Psoas muscle (tissue), 8 donors: ENCODE measurements at places on chromosomes 7 and 10.

DNA sequence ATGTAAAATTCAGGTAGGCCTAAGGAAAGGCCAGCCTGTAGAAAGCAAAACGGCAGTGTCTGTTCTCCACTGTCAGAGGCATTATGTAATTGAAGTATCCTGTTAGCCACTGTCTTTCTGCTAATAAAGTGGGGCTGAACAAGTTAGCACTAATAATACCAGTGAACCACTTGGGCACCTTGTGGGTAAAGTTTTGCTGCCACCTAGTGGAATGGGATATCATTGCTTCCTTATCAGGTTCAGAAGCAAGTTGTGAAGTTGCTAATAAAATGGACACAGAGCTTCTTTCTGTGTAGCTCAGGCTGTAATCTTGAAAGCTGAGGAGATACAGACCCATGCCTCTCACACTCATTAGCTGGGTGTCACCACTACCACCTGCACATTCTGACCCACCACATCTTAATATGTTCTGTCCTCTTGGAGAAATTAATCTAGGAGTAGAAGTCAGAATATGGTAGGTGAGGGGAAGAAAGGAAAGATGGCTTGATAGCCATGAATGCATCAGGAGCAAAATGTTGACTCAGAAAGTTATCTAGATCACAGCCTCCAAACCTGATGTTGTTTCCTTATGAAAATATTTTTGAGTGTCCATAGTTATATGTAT, 175.1 kb downstream of the SEPTIN7 start:
- no peak for DNase-seq

DNA sequence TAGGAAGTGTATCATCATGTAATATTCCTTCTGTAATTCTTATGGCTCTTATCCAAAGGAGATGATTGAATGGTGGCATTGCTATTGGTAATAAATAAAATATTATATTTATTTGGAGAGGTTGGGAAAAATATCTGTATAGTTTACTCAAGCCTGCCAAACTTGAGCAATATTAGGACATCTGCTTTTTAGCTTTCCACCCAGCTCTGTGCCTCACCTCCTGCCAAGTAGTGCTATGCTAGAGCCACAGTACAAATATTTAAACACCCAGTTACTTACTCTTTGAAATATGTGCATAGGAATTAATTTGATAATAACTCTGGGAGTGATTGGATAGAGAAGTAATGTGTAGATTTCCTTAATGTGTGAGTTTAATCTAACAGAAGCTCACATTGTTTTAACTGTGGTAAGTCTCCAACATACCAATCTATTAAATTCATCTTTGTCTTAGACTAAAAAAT, 129.2 kb downstream of the BBS9 start:
- DNase-seq, result no peak

GRCh38 chr10:33115738-33116719, 158.0 kb upstream of the ITGB1 start:
- no peak for DNase-seq

DNA sequence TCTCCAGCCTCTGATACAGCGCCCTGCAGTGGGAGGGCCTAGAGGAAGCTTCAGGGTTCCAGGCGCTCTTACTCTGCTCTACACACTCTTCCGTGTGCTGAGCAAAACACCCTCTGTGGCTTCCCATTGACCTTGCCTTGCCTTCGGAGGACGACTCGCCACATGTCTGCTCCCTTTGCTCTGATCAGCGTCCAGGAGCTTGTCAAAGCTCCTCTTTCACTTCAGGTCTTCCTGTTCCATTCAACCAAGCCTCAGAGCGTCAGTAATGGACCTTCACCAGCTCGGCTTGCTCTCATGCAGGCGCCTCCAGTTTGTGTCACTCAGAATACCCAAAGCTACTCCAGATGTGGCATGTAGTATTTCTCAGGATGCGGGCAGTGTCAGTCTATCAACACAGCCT, 173.9 kb downstream of the ARID5B start:
- no peak for DNase-seq

DNA sequence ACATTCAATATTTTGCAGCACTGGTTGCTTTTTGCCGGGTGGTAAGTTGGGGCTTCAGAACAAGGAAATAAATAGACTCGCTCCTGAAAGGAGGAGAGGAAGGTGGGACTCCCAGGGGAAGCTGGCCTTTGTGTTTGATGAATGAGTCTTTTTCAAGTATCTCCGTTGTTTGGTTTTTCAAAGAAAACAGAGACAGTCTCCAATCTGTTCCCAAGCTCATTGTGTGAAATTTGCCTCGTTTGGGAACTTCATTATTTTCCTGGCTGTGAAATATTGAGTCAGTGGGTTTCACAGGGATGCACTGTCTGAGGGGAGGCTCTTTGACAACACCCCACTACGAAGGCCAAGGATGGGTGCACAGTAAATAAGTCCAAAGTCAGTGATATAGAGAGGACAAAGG, 38.7 kb upstream of the KIAA1217 start:
- DNase-seq, result no peak

DNA sequence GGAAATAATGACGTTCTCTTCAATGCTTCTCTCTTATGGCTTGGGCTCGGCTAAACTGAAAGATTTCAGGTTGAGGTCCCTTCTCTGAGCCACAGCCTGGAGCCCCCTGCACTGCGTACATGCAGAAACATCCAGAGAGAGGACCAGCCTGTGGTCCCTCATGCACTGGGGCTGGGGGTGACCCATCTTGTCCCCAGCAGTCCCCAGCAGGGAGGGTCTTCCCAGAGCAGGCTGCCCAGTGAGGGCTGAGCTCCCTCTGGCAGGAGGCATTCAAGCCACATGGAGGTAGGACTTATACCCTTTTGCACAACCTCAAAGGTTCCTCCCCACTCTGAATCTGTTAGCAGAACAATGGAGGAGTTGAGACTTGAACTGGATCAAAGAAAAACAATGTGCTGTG, 7.4 kb downstream of the GDF10 start:
- no peak for DNase-seq

GRCh38 chr10:93220296-93221170, 146.8 kb downstream of the CYP26A1 start:
- no peak for DNase-seq

DNA sequence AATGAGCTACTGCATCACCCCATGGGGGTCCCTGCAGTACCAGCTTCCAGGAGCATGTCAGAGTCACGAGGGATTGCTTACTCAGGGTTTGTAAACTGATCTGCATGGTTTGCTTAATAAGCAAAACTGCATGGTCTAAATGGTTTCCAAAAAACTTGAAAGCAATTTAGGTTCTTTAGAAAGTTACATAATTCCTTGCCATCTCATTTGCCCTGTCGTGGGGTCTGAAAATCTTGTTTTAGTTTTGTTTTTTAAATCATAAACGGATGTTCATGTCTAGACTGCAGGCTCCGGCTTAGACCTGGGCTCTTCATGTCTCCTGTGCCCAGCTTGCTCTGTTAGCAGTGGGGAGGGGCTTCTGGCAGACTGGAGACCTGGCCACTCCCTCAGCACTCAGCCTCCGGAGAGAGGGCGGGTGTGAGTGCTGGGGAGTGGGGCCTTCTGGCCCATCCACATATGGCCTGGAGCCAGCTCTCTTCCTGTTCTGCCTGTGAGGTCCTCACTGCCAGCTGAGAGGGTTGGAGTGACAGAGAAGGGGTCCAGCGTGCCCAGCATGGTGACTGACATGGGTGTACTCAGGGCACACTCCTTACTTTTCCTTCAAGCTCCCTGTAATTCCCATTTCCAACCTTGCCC, 17.5 kb downstream of the PRF1 start:
- no peak for DNase-seq

- DNase-seq, result no peak
Observed at GRCh38 chr7:30240106-30240800, 44.1 kb upstream of the ZNRF2 start.

- DNase-seq, result no peak
Observed at GRCh38 chr10:50347394-50347802, 96.1 kb upstream of the ASAH2 start.

- no peak for DNase-seq
Observed at GRCh38 chr7:27374958-27375841, 132.6 kb downstream of the EVX1 start.

DNA sequence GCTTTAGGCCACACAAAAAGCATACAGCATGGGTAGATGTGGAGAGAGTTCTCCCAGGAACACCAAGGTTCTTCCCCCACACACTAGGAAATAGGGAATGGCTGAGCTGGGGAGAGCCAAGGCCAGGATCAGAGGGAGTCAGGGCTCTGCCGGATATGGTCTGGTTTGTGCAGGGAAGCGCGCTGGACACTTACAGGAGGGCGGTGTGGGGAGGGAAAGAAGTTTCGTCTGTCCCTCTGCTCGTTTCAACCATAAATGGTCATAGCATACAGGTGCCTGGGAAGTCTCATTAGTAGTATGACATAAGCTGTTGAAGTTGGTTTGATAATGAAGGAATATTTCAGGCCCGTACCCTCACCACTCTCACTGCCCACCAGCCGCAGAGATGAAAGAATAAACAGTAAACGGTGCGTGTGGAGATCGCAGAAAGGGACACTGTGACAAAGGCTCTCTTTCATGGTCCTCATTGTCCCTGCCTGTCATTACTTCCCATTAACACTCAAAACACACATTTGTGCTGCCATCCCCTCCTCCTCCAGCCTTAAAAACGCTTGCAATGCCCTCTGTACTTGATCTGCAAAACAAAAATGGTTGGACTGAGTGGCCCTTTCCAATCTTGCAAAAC, 207.2 kb downstream of the CELF2 start:
- DNase-seq, result no peak

DNA sequence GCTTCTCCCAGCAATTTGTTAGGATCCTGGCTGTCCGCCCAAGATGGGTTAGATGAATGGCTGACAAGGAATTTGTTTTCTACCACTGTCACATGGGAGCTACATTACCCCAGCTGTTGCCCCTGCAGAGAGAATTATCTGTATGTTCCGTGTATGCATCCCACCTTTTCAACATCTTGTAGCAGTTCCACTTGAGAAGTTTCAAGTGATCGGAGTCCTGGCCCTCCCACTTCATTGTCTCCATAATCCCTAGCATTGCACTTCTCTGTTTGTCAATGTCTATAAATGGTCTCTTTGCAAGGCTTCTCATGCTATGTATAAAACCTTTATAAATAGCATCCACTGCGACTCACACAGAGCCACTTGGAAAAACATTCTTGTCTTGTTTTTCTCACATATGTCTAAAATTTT, 972.5 kb downstream of the CNTNAP2 start:
- no peak for DNase-seq
